ENCODE measurements at places on chromosomes 12 and 14.
A peak's percentile ranks its signal among the peaks of the same experiment; 100 is the strongest.

GRCh38 chr12:58396239-58396638 lies 454.9 kb downstream of the ATP23 start:
- DNase-seq, result no peak

DNA sequence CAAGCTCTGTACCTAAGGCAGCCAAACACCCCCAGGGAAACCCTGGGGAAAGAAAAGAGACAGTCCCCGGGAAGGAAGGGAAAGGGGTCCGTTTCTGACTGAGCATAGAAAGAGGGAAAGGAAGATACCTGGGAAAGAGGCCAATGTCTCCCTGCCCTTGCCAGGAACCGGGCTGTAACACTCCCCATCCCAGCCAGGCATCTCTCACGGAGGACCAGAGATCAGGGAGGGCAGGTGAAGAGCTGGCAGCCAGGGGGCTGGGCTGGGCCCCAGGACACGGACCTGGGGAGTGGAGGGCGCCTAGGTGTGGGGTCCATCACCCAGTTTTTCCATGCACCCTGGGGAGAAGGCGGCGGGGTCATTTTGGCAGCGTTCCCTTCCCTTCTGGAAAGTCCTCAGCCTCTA lies 18.9 kb upstream of the PLEKHH1 start:
- no peak for DNase-seq

GRCh38 chr12:19431407-19432308 lies 7.6 kb upstream of the AEBP2 start:
- DNase-seq, result peak; percentile 46

GRCh38 chr14:61939776-61940175 lies 177.6 kb downstream of the SNAPC1 start:
- no peak for DNase-seq

- DNase-seq, result no peak
These were observed 334.3 kb upstream of the SYT1 start for GRCh38 chr12:78530100-78530765.

GRCh38 chr14:94423453-94424056 lies 29.0 kb downstream of the SERPINA11 start:
- DNase-seq, result peak; percentile 50

DNA sequence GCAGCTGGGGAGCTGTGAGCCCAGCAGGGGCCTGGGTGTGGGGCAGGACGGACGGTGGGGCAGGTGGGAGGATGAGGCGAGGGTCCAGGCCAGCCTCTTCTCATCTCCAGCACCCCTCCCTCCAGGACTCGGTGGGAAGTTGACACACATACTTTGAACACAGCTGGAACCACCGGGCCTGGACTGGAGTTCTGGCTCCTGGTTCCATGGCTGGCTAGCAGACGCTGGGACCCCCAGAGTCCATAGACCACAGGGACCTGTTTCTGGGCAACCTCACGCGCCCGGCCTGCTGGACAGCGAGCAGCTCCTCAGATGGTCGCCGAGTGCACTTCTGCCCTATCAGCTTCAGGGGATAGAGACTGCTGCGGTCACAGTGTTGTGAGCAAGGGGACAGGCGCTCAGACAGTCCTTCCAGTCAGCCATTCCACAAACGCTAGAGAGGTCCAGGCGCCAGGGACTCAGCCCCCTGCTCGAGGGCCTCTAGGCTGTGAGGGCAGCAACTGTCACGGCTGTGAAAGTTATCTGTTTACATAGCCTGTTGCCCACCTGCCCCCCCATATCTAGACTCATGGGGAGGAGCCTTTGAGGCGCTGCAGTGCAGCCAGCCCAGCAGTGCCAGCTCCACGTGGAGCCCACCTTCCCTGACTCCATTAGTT lies 25.2 kb downstream of the TCHP start:
- no peak for DNase-seq
